Transverse colon (tissue), 4 donors: ENCODE measurements at places on chromosomes 16 and 17. TPM values are rescaled to one million over a fixed set of nuclear protein-coding genes. Genes with fewer than 3 reads are reported as not detected.

- DNase-seq = no peak
These were observed 9.6 kb downstream of the G6PC3 start for GRCh38 chr17:44079877-44080821.

GRCh38 chr16:57529391-57530103 is 6.8 kb downstream of the CCDC102A start:
- peak; percentile 9 for DNase-seq

DNA sequence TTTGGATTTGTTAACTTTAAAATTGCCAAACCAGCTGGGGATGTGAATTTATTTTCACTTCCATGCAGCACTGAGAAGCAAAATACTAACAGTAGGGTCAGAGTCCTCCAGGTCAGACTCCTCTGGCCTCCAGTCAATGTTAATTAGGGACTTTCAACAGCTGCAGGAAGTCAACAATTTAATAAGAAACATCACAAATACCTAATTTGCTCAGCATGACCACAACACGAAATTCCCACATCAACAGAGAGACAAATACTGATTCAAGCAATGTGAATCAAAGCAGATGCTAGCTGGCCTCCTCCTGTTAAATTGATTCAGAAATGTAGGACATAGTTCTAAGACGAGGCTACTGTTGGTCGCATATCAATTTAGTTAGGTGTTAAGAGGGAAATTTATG is 111.7 kb downstream of the ABCA8 start:
- DNase-seq = no peak

DNA sequence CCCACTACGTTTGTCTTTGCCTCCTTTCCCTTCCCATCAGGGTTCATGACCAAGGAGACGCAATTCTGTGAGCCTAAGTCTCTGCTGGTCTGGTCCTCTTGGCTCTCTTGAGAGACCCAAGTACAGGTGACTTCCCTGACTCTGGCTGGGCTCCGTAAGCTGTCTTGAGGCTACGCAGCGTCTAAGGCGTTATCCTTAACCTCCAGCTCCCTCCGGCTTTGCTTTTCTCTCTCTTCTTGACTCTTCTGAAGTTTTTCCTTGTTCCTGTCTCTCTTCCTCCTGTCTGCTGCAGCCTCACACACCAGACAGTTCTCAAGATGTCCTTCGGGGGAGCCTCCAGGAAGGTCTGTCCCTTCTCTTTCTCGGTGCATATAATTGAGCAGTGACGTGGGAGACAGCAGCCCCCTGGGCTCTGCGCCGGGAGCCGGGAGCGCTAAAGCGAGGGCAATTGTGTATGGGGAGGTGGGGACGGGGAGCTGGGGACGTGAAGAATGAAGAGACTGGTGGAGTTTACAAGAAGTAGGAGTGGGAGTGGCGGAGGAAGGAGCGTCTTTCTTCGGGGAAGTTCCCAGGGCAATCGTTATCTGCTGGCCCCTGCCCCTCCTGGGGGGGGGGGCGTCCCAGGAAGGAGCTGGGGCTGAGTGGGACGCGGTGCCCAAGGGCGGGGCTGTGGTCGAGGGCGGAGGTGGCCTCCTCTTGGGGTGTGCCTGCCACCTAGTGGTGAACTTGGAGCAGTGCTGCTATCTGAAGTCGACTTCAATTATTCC is 6.9 kb upstream of the PIRT start:
- peak; percentile 92 for DNase-seq

GRCh38 chr17:47801176-47801765 is 20.3 kb downstream of the OSBPL7 start:
- no peak for DNase-seq

- no peak for DNase-seq
These were observed 538.7 kb upstream of the HSBP1 start for GRCh38 chr16:83269048-83269447.

Gene NHLRC4
- 0.64 TPM for total RNA-seq

Gene CEP112
- total RNA-seq = 6.7 TPM

Gene CACNG3
- not detected for total RNA-seq

DNA sequence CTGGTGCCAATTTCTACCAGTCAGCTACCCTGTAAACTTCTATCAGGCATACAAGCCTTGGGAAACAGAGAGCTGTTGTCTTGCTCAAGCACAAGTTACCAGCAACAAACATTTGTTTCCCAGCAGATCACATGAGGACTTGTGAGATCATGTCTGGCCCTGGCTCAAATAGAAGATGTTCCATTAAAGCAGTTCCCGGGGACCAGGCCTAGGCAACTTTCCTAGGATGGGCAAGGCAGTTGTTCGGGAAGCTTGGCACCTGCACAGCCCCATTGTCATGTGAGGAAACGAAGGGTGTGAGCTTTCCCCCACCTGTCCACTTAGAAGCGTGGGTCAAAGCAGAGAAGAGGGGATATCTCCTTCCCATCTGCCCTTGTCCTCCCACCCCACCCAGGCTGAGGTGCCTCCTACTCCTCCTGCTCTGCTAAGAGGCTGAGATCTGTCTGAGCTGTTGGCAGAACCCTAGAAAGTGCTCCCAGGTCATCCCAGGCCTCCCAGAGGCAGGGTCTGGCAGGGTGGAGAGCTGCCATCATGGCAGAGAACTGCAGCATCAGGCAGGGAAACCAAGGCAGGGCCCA is 11.2 kb upstream of the SLC47A2 start:
- DNase-seq = peak; percentile 41

GRCh38 chr16:67435758-67436164 is 4.8 kb downstream of the HSD11B2 start:
- DNase-seq = no peak

DNA sequence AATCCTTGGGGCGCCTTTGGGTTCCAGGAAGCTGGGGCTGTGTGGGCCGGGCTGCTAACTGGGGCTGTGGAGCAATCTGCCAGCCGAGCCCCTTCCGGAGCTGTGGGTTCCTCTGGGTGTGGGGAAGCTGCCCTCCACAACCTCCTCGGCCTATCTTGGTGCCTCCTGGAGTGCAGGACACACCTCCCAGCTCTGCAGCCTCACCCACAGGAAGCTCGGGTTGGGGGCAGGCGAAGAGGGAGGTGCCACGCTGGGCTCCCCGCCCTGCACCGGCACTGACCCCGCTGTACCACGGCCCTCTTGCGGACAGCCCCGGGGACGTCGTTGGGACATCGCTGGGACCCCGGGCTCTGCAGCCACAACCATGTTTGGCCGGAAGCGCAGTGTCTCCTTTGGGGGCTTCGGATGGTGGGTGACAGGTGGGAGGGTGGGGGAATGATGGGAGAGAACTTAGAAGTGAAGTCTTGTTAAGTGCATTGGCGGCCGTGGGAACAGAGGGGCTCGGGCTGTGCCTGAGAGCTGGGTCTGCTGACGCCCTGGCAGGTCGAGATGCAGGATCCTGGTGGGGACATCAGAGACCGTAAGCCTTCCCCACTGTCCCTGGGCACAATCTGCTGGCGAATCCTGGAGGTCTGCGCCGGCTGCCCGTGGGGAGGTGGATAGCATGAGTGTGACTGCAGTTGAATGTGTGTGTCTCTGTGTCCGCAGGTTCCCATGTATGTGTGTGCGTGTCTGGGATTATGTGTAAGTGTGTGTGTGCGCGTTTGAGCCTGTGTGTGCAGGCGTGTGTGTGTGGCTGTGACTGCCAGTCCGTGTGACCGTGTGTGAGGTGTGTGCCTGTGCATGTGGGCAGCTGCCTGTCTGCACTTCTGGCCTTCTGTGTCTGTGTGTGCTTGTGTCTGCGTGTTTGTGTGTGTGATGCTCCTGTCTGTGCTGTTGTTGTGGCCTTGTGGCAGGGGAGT is at the start of gene RAP1GAP2:
Gene RAP1GAP2 (plus strand): TSS at position 275 of the 962 bp plus-strand sequence. CDS start 90 bp downstream, at position 365.
- DNase-seq = peak; percentile 82

GRCh38 chr17:70127221-70127873 is 42.0 kb upstream of the KCNJ2 start:
- no peak for DNase-seq

Gene CES1
- total RNA-seq = 23.2 TPM

Gene PDILT
- not detected for total RNA-seq

DNA sequence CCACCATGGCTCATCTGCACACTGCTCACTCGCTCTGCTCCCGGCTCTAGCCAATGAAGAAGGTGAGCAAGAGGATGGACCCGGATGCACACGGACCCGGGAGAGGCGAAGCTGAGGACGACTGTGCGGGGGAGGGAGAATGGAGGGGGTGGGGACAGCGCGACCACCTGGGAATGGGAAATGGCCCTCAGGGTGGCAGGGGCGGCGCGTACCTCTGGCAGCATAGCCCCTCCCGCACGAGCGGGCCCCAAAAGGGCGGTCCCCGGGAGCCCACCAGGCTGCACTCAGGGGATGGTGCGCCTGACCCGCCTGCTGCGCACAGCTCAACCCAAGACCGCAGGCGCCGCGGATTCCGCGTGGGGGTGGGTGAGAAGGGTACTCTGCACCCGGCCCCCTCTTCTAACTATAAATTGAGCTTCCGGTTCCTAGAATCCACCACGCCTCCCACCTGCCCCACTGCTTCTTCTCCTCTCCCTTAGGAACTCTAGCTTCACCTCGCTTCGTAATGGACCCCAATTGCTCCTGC is 6.1 kb downstream of the MT1H start:
- DNase-seq = peak; percentile 19

- peak; percentile 93 for DNase-seq
These were observed 1.3 kb downstream of the ZNF276 start for GRCh38 chr16:89722392-89723278.

Gene ITGAD
- total RNA-seq = not detected

Gene SLC6A2
- not detected for total RNA-seq

- DNase-seq = peak; percentile 5
These were observed 172.0 kb upstream of the CHMP6 start for GRCh38 chr17:80819422-80820164.

GRCh38 chr17:56319531-56319930 is 166.3 kb downstream of the ANKFN1 start:
- no peak for DNase-seq

DNA sequence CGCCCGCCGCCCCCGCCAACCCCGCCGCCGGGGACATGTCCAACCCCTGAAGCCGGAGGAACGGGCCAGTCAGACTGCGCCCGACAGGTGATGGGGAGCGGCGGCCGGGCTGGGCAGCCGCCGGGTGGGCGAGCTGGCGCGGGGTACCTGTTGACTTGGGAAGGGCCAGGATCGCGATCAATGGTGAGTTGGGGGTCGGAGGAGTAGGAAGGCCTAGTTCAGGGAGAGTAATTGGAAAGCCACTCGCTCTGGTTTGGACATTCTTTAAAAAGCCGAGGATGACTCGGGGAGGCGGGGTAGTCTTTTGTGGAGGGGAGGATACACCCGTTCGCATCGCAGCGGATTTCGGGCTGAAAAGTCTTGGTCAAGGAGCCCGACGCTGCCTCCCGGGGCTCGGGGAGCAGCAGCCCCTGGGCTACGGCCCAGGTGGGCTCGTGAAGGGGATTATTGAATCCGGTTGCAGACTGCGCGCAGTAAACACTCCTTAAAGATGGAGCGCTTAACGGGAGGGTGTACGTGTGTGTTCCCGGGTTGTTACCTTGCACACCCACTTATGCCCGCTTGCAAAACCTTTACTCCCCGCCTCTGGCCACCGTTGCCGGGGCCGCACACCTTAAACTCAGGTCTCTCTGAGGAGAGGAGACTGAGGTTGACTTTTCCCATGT is 123.8 kb downstream of the GOSR1 start:
- DNase-seq = peak; percentile 36

DNA sequence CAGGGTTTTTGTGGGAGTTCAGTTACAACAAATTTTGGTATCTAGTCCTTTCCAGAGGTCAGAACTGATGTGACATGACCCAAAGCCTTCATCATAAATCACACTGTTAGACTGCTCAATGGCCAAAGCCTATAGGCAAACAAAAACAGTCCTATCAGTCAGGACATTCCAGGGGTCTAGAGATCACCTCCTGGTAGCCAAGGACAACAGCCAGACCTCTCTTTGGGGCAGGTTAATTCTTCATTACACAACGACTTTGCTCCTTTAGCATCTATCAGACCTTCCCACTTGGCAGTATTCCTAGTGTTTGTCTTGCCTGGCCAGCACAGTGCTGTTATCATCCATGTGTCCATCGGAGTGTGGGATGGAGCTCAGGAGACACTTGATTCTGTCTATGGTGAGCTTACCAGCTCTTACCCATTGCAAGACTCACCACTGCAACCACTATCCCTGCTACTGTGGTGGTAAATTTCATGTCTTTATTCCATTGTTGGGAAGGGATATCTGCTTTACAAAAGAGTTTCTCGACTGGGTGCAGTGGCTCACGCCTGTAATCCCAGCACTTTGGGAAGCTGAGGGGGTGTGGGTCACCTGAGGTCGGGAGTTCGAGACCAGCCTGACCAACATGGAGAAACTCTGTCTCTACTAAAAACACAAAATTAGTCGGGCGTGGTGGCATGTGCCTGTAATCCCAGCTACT is 95.5 kb upstream of the DHX40 start:
- no peak for DNase-seq

DNA sequence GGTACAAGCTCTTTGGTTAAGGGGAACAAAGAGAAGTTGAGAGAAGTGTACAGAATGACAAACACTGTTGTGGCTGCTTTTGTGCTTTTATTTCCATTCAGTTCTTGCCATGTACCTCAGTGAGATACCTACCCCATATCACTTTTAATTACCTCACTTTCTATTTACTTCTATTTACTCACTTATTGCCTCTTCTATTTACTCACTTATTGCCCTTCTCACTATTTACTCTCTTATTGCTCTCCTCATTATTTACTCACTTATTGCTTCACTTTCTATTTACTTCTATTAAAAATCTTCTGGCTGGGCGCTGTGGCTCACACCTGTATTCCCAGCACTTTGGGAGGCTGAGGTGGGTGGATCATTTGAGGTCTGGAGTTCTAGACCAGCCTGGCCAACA is 41.9 kb downstream of the MBTD1 start:
- no peak for DNase-seq

DNA sequence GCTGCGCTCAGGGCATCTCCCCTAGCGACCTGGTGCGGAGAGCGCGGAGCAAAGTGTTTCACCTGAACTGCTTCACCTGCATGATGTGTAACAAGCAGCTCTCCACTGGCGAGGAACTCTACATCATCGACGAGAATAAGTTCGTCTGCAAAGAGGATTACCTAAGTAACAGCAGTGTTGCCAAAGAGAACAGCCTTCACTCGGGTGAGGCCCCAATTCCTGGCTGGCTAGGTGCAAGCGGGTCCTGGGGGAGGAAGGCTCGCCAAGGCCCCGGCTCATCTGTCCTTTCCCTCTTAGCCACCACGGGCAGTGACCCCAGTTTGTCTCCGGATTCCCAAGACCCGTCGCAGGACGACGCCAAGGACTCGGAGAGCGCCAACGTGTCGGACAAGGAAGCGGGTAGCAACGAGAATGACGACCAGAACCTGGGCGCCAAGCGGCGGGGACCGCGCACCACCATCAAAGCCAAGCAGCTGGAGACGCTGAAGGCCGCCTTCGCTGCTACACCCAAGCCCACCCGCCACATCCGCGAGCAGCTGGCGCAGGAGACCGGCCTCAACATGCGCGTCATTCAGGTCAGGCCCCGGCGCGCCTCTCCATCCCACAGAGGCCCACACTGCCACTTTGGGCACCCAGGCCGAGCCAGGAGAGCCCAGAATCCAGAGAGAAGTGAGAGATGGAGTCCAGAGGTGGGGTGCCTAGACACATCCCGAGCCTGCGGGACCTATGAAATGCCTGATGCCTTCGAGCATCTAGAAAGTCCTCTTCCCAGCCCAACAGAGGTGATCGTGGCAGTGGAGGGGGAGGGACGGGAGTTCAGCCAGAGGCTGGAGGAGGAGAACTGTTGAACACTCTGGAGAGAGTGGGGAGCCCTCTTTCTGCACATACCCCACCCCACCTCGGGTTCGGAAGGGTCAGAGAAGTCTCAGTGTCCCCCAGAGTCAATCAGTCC is 3.3 kb downstream of the LHX1 start:
- DNase-seq = no peak

- peak; percentile 68 for DNase-seq
These were observed 14.3 kb upstream of the PRKAR1A start for GRCh38 chr17:68497885-68498319.

GRCh38 chr16:84124257-84125073 is 7.7 kb upstream of the MBTPS1 start:
- DNase-seq = no peak
